Activated CD8-positive, alpha-beta memory T cell treated with anti-CD3 and anti-CD28 coated beads for 1 hour (primary cell): ENCODE measurements at places on chromosomes 2 and 18.

DNA sequence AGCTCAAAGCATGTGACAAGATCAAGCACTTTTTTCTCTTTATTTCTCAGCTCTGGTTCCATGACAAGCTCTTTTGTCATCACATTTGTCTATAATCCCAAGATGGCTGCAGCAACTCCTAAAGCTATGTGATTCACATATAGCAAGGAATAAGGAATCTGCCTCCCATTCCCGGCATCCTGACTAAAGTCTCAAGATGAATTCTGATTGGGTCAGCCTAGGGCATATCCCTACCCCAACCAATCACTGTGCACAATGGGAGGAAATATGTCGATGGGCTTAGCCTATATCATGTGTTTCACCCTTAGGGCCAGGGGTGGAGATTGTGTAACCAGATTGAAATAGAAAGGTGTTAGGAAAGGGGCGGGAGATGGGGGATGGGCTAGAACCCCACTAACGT lies 23.1 kb upstream of the COLEC12 start:
- no peak for DNase-seq

DNA sequence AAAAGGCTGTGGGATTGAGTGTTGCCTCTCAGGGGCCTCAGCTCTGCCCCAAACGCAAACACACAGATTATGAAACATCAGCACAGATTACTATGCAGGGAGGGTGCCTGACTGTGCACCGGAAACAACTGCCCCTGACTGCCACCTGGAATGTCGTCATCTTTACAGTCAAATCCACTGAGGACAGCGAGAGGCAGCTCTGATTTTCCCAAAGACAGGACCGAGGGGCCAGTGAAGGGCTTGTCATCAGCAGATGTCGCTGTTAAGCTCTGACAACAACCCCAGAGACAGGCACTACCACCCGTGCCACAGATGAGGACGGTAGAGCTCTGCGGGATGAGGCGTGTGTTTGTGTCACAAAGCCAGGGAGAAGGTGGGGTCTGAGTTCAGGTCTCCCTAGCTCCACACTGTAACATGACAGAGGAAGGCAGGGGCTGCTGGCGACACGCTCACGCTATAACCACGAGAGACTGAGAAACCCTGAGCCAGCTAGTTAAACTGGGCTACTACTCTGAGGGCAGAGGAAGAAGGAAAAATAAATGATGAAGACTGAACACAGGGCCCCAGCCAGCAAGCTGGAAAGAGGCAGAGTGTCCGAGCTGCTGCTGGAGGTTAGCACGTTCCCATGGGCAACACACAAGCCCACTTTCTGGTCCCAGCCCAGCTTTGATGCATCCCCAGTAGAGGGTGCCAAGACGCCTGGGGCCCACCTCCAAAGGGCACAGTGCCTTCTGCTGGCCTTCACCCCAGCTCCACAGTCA lies 47.0 kb downstream of the PARD6G start:
- DNase-seq: no peak

DNA sequence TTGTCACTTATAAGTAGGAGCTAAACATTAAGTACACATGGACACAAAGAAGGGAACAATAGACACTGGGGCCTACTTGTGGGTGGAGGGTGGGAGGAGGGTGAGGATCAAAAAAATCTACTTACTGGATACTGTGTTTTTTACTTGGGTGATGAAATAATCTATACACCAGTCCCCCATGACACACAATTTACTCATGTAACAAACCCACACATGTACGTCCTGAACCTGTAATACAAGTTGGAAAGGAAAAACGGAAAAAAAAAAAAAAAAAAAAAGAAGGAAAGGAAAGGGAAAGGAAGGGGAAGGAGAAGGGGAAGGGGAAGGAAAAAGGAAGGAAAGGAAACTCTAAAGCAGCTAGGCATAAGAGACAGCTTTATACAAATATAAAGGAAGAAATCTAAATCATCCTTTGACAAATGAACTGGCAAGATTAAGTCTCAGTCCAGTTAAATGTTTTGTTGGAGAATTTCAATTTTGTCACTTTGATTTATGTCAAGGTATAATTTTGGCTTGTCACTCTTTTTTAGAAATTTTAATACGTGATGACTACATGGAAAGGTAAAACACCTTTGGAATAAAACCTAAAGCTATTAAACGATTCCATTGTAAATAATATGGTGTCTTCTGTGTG lies 169.4 kb upstream of the OTX1 start:
- no peak for DNase-seq

DNA sequence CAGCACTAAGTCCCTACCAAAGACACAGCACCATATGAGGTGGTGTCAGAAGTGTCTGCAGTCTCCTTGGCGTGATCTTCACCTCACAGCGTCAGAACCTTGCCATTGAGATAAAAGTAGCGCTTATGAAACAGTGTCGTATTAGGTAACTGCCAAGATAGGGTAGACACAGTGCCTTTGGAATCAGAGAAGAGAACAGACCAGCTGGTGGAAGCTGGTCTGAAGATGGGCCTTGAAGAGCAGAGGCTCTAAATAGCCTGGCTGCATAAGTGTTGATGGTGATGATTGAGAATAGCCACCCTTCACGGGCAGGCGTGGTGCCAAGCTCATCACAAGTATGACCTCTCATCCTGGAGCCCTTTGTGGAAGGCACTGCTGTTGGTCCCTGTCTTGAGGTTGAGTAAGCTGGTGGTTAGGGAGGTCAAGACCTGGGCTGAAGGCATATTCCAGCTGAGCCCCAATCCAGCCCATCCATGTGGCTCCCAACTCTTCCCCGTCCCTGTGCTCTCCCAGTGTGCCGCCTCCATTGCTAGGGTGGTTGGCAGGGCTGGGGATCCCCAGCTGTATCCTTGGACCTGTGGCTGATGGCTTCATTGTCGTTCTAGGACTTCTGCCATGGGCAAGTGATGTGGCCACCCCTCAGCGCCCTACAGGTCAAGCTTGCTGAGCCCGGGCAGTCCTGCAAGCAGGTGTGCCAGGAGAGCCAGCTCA lies 187.4 kb downstream of the MGAT5 start:
- DNase-seq: no peak

- DNase-seq: no peak
Measured at GRCh38 chr2:64780041-64780440, 126.3 kb upstream of the SERTAD2 start.

GRCh38 chr2:11416186-11416585 lies 49.8 kb downstream of the E2F6 start:
- no peak for DNase-seq

DNA sequence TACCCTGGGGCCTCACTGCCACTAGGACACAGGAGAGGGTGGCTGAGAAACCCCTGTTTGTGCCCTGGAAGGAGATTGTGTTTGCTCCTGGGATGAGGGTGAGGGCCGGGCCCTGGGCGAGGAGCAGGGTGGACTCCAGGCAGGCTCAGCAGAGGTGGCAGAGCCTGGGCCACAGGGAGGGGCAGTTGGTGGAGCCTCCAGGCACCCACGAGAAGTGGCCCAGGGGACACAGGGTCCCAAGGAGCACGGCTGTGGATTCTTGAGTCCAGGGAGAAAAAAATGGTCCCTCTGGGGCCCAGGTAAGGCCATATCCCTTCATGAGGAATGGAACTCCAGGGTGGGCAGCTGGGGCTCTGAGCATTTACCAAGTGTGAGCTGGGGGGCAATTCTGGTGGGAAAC lies 8.3 kb downstream of the MAB21L4 start:
- no peak for DNase-seq

GRCh38 chr18:24168496-24168895 lies 29.6 kb downstream of the CABYR start:
- DNase-seq: no peak

DNA sequence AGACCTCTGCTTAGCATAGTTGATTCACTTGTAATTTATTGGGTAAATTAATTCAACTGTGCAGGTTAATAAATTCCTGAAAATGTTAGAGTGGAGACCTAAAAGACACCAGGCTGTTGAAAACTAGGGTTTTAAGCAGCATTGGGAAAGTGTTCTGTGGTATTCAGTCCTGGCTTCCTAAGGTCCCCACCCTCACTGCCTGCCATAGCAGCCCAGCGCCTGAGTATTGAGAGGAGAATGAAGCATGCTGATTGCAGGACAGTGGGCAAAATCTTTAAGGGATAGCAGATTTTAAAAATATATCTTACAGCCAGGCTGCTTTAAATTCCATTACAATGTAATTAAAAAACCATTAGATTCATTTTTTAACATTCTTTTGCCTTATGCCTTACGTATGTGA lies 20.6 kb downstream of the MEIS1 start:
- no peak for DNase-seq

DNA sequence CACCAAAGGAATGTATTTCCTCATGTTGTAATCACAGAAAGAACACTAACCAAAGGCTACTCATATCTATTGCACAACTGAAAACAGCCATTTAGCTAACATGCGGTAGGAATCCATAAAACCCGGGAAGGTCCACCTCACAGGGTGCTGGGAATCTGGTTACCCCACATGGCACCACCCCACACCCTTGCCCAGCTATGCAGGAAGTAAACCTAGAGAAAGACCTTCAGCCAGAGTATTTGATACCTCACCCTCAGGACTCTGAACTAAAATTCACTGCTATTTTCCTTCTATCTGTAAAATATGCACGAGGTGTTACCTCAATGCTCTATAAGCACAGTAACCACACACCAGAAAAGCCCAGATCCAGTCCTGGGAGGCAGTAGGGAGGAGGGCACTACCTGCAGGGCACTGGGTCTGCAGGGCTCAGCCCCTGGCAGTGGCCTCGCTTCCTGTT lies 45.8 kb downstream of the PTPN2 start:
- no peak for DNase-seq

DNA sequence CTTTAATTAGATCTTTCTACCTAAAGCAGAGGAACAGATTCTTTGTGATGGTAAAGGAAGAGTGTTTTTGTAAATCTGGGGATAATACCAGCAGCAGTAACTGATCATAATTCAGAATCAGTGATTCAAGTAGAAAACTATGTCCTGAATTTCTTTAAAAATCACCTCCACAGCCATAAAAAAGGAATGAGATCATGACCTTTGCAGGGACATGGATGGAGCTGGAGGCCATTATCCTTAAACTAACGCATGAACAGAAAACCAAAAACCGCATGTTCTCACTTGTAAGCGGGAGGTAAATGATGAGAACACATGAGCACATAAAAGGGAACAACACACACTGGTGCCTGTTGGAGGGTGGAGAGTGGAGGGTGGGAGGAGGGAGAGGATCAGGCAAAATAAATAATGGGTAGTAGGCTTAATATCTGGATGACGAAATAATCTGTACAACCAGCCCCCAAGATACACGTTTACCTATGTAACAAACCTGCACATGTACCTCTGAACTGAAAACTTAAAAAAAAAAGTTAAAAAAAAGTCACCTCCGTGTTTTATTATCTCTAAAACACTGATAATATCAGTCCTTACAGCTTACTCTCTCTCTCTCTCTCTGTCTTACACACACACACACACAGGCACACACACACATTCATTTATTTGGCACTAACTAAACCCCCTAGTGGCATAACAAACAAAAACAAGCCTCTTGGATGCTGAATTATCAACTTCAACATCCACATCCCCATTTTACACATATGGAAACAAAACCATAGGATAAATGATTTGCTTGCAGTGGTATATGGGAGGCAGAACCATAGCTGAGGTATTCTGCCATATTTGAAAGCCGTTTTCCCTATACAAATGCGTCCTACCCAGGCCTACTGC lies 1.4 kb downstream of the TM4SF20 start:
- DNase-seq: no peak
